CD4-positive, alpha-beta T cell treated with Interleukin-2 at 100 ng/mL for 4 hours (primary cell): ENCODE measurements at places on chromosomes 3 and 15.

DNA sequence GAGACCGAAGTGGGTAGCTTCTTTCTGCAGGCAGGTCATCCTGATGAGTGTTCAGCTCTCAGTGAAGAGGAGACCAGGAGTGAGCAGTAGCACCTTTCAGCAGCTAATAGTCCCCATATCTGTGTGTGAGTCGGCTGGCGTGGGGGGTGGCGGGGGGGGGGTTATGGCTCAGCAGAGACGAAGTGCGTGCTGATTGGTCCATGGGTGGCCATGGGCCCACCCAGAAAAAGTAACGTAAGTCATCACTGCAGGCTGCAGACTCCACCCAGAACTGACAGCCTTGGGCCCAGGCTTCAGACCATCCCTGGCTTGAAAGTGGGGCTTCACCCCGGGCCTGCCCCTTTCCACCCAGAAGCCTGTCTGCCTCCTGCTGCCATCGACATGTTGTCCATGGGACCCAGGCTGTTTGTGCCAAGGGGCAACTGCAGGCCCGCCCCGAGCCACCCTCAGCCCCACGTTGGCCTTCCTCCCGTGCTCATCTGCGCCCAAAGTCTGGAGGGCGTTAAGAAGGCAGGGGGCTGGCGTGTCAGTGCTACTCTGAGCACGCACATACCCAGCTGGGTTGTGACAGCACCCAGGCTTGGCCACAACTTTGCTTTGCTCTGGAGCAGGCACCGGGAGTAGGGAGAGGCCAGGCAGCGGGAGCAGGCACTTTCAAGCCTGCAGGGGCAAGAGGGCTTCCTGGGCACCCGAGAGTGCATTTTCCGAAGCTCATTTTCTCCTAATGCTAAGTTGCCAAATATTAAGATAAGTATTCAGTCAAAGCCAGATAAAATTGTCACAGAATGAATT is 511.7 kb upstream of the CDIN1 start:
- DNase-seq = no peak

- no peak for DNase-seq
Measured at GRCh38 chr3:113573728-113574127, 41.4 kb downstream of the SIDT1 start.

- no peak for DNase-seq
Measured at GRCh38 chr3:38164643-38164951, 740 bp upstream of the OXSR1 start.

- no peak for DNase-seq
Measured at GRCh38 chr15:31268108-31268501, 58.5 kb upstream of the KLF13 start.

DNA sequence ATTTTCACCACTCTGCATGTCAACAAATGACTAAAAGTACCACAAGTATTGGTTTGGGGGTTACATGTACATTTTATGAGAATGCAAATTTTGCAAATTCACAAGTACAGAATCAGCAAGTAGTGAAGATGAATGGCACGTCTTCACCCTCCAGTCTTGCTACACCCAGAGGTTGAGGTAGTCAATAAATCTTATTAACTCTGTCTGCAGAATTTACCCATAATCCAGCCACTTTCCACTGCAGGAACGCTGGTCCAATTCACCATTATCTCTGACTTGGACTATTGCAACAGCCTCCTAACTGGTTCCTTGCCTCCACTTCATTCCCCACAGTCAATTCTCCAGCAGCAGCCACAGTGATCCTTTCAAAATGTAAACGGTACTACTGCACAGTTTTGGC is 10.6 kb downstream of the PSMA4 start:
- no peak for DNase-seq

- no peak for DNase-seq
Measured at GRCh38 chr3:48563382-48563918, at the start of gene UCN2. Gene UCN2, minus strand, starts transcription at chr3:48563781. Its CDS starts 657 bp downstream, at chr3:48563124.

GRCh38 chr3:42290966-42291714 is 25.2 kb upstream of the CCK start:
- DNase-seq = no peak
